ENCODE measurements at places on chromosomes 3 and 15.

DNA sequence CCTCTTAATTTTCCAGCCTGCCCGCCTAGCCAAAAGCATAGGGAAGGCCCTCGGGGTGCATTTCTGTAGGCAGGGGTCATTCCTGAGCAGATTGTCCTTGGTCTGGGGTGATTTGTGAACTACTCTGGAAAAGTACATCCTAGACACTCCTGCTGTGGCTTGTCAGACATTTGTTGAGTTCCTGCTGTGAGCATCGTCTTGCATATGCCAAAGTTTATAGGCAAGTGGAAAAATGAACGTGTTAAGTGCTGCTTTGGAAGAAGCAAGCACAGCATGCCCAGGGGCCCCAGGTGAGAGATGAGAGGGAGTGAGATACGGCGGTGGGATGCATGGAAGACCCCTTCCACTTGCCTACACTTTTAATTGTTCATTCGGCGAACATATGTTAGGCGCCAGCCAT, 237.7 kb upstream of the ST8SIA2 start:
- DNase-seq: no peak

- no peak for DNase-seq
These were observed 156.8 kb upstream of the CDIN1 start for GRCh38 chr15:36422631-36423030.

GRCh38 chr15:68154923-68155559, 50.1 kb downstream of the CALML4 start:
- peak; percentile 36 for DNase-seq

DNA sequence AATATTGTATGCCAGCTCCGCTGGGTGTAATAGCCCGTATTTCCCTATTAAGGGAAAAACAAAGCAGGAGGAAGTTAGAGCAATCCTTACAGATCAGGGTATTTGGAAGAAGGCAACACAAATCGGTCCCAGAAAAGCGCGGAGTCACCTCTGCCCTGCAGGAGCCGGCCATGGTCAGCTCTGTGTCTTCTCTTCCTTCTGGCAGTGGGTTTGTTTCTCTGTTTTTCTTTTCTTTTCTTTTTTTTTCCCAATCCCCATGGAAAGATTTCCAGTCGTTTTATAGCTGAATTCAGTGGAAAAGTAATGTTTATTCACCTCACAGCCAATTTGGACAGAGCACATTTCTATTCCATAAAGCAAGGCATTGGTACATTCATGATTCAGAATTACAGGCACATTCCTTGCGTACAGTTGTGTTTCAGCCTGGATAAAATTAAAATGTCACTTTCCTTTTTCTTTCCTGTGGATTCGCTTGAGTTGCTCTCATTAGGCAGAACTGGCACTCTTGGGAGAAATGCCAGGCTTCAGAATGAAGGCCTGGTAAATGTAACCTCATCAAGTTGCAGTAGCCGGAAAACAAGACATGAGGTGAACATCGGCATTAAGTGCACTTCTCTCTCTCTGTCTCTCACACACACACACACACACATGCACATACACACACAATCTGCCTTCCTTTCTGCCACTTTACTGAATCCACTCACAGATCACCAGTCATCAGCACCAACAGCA, 204.5 kb upstream of the UBE2E1 start:
- DNase-seq: no peak

- no peak for DNase-seq
These were observed 120.9 kb downstream of the CACNA2D3 start for GRCh38 chr3:54243056-54243931.

DNA sequence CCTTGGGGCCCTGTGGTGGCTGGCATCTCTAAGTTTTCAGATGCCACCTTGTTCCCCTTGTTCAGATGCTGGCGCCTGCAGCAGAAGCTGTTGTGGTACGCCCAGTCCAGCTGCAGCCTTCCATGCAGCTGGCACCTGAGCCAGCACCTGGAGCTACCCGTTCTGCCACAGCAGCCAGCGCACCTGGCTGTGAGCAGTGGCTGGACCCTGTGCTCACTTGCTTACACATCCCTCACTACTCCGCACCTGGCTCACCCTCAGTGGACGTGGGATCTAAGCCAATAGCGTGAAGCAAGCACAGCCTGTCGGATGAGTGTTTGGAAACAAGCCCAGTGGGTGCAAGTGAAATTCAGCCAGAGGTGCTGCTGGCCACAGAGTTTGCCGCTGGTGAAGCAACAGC, 607.5 kb upstream of the BCHE start:
- DNase-seq: no peak

- no peak for DNase-seq
These were observed 316.0 kb downstream of the CLSTN2 start for GRCh38 chr3:140250945-140251344.

DNA sequence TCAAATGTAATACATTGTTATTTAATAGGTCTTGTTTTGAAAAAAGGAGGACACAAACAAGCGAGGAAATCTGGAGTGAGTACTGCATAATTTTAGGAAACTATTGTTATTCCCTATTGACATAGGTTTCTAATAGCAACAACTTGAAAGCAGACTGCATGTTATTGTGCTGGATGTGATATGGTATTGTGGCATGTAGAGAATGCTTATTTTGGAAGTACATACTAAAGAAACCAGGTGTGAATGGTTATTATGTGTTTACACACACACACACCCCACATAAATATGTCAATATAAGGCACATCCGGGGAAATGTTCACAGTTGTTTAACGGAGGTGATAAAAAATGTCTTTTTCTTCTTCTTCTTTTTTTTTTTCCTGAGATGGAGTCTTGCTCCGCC, 5.9 kb upstream of the MORF4L1 start:
- DNase-seq: no peak

DNA sequence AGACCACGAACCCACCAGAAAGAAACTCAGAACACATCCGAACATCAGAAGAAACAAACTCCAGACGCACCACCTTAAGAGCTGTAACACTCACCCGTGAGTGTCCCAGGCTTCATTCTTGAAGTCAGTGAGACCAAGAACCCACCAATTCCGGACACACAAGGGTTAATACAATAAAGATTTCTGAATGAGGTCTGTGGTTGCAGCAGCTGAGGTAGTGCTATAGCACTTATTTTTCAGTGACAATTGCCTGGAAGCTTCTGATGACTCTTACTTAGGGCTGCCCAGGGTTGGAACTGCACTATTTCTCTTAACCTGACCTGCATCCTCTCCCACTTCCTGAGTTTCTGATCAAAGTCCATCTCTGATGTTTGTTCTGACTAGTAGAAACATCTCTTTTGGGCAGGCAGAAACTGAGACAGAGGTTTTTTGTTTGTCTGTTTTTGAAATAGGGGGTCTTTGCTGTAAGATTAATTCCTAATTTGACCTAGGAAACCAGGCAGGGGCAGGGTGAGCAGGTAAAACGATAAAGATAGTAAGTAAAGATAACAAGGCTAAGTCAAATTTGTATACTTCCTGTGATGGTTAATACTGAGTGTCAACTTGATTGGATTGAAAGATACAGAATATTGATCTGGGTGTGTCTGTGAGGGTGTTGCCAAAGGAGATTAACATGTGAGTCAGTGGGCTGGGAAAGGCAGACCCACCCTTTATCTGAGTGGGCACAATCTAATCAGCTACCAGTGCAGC, 169.1 kb downstream of the GAP43 start:
- DNase-seq: no peak
